Fibroblast of the conjunctiva (primary cell): ENCODE measurements at places on chromosomes 2 and 18.

DNA sequence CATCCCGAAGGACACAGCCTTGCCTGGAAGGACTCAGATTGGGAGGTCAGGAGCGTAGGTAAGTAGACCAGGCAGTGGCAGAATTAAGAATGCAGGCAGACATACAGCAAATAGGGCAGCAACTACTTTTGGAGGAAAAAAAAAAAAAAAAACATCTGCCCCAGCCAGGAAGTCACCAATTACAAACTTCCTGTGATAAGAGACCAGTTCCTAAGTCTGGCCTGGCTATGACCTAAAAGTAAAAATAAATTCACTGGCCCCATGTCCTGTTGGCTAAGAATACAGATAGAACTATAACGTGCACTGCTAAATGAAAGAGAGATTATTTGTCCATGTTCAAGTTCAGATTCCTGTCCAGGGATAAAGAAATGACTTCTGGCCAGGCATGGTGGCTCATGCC is 45.2 kb upstream of the NOSTRIN start:
- DNase-seq = no peak

DNA sequence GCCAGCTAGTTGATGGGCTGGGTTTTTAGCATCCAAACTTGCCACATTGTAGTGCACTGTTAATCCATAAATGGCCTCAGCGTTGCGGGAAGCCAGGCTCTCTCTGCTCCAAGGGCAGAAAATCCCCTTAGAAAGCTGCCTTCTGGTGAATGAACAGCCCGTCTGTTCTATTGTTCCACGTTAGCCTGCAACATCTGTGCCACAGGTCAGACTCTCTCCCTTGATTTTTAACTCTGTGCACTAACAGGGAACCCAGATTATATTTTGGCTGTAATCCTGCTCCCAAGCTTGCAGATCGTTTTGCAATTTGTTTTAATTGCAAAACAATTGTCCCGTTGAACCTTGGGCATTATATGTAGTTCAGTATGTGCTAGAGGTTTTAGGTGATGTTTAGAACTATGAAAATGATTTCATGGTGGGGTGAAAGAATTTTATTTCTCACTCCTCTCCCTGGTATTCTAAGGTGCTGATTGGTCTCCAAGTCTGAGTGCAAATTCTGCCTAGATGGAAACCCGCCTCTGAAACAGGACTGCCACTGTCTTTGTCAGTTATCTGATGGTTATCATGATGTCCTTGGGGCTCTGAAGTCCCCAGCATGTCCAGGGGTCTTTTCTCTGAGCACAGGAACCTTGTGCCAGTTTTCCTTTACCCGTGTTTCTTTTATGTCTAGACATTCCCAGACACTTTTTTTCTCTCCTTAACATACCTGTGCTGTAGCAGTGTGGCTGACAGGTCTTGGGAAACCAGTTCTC is 106.6 kb downstream of the MAP4K4 start:
- DNase-seq = no peak

DNA sequence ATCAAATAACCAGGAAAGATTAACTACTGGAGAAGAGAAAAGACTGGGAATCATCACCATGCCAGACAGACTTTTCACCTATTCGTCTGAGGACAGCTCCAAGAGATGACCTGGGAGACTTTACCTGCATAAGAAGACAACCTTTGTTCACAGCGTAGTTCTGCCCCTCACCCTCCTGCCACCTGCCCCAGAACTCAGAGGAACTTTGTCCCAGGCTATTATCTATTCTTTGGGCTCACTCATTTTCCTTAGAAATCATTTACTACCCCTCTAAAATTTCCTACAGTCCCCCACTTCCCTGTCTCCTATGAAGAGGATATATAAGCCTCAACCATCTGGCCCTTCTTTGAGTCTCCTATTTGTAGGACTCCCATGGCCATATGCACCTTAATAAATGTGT is 19.3 kb upstream of the COPS8 start:
- DNase-seq = no peak

DNA sequence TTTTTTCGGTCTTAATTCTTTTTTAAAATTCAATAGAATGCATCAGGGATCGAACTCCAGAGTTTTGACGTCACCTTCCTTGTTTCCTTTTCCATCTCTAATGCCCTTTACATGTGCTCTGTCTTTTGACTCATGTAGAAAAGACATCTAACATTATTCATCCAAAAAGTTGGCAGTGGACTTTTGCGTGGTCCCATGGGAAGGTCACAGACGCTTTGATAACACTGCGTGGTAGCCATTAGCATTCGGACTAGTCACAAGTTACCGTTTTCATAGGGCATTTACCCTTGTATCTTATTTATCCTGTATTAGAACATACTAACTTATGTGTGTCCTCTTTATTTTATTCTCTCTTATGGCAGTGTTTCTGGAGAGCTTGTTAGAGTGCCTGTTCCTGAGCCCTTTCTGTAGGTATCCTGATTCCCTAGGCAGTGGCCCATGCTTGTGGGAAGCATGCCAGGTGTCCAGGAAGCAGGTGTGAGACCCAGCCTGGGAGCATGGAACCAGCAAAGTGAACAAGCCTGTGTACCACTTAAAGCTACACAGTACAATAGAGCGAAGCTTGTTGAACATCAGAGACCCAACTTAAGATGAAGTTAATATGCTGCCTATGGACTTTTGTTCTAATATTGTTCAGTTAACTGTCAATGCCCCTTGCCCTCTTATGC is 73.6 kb upstream of the RBM44 start:
- no peak for DNase-seq

DNA sequence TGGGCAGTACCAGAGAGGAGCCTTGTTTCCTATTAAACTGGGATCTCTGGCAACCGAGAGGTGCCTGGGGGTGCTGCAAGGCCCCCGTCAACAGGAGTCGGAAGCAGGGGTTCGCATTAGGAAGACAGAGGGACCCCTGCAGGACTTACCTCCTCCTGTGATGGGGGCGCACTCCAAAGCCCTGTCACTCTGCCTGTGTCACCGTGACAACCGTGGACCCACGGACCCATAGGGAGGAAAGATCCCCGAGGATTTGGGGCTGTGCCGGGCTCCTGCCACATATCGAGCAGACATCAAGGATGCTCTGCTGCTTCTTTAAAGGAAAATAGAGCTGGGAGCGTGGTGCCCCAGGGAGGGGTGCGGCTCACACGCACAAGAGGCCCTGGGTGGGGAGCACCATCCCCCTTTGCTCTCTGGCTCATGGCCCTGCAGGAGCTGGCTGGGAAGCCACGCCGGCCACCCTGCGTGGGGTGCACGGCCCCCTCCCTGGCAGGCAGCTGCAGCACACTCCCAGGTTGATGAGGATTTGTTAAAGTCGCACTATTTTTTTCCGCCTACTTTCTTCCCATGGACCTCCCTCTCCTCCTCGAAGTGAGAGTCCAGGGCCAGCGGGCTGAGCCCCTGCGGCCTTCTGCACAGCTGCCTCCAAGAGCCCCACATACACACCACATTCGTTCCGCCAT is 167.5 kb downstream of the TWIST2 start:
- no peak for DNase-seq

GRCh38 chr2:76567478-76567877 is 856.8 kb upstream of the GCFC2 start:
- DNase-seq = no peak

DNA sequence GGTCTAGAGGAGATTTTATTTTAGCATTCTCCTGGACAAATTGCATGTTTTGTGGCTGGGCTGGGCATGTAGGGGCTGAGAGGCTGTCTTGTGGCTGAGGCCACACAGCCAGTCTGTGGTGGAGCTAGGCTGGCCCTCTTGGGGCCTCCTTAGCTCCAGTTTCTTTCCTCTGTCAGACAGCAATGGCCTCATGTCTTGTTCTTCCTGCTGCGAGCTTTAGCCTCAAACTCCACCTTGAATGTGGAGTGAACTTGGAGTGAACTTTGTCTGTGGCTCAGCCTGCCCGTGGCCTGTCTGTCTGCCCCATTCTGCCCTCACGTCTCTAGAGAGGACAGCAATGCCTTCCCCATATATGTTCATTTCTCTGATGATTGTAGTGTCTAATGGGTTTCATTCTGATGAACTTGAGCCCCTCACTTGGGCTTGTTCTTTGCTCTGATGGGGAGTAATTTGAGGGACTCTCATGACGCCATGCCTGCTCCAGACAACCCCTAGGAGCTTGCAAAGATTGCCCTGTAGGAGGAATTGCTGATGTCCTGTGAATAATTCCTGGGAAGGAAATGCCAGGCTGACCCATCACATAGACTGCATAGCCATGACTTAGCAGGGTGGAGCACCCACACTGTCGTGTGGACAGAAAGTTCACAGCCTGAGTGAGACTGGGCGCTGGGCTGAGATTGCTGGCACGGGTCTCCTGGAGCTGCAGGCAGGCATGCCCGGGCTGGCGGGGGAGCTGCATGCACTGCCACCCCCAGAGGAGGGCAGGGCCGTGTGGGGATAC is 42.6 kb downstream of the ASAP2 start:
- no peak for DNase-seq

- DNase-seq = no peak
Measured at GRCh38 chr2:10276481-10277292, 26.0 kb upstream of the HPCAL1 start.

DNA sequence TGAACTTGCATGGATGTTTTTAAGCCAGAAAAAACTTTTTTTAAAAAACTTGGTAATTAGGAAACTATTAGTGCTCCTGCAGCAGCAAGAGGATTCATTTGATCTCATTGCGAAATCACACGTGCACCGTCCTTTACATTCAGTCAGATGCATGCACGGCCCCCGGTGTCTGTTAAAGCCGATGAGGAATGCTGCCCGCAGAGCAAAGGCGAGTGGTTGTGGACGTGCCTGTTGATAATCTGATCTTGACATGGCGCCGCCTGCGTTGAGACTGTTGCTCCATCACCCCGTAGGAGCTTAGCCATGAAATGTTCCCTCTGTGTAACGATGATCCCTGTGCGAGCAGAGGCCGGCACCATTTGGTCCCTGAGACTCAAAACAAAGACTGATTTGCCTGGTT is 300.0 kb downstream of the GBX2 start:
- no peak for DNase-seq

DNA sequence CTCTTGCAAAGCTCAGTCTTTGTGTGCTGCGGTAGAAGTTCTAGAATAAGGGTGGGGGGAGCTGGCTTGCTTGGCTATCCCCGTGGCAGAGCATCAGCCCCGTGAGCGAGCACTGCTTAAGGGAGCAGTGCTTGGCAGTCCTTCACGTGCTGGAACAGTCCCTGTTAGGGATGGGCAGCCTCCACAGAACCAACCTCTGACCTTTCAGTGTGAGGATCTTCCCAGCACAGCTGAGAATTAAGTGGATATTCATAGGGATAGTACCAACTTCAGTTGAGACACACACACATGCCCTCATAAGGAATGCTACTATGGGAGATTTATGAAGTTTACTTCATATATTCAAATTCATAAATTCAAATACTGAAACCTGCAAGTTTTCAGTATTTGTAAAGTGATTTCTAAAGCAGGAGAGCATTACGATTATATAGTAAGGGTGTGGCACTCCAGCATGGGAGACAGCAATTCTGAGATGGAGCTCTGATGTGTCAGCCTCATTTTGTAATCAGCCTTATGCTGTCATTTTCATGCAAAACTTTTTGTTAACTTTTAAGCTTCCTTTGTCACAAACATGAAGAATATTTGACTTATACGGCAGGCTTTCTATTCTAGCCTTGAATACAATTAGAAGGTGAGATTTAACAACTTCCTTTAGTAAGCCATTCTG is 39.5 kb downstream of the ATP9B start:
- no peak for DNase-seq

GRCh38 chr2:96775160-96775559 is 14.5 kb downstream of the CNNM4 start:
- no peak for DNase-seq

- DNase-seq = no peak
Measured at GRCh38 chr2:145123606-145124005, 603.7 kb upstream of the ZEB2 start.

GRCh38 chr18:49096021-49096420 is 145.3 kb upstream of the SMAD7 start:
- DNase-seq = no peak

DNA sequence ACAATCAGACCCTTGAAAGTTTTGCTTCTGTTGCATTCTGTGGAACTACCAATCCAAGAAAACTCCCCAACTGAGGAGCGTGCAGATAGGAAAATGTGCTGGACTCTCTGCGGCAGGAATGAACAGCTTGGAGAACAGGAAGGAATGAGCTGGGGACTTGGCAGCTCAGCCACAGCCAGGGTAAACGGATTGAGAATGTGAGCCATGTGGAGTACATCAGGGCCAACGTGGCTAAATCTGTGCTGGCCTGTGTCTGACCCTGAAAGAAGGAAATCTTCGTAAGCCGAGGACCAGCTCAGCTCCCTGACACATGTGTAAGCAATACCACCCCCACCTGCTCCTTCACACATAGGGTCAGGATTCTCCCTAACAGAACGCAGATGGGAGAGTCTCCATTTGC is 1023.7 kb downstream of the BCL11A start:
- no peak for DNase-seq

GRCh38 chr2:223865124-223865523 is 27.7 kb upstream of the AP1S3 start:
- DNase-seq = no peak

DNA sequence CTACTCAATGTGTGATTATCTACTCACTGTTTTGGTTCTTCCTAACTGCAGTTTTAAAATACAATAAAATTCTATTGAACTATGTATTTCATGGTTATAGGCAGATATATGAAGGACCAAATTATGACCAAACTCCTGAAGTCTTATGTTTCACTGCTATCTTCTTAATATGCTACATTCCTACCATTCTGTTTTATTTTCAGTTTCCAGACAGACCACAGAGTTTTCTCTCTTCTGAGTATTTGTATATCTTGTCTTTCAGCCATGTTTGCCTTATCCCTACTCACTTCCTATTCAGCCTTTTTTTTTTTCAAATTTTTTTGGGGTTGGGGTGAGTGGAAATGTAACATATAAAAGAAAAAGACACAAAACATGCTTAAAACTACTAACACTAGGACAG is 6.3 kb downstream of the RFTN2 start:
- no peak for DNase-seq

DNA sequence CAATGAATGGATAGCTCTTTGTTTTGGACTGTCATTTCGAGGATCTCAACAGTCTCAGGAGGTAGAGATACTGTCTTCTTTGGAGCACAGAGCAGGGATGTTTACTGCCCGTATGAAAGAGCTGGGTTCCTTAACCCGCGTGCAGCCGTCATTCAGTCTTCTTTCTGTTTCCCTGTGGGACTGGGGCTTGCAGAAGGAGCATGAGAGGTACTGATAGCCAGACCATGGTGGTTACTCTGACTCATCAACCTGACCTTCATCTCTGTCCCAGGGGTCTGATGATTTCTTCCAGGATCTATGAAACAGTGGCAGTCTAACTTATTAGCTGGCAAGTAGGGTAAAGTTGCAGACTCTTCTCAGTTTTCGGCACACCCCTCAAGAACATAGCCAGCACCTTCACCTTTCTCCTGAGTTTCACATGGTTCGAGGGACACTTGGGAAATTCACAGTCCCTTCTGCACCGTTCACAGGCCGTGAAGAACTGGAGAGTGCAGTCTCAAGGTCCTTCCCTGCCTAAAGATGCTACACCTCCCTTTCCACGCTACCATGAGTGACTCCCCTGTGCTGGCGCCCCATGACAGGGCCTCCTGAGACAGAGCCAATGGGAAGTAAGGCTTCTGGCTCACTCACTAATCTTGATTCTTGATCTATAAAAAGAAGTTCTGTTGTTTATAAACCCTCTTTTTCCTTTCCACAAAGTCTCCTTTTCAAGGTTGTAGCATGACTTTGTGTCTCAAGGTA is 226.2 kb downstream of the MC4R start:
- no peak for DNase-seq

- DNase-seq = peak; percentile 22
Measured at GRCh38 chr2:86441882-86442641, 891 bp downstream of the KDM3A start.
